ENCODE measurements at places on chromosomes 7 and 10.

DNA sequence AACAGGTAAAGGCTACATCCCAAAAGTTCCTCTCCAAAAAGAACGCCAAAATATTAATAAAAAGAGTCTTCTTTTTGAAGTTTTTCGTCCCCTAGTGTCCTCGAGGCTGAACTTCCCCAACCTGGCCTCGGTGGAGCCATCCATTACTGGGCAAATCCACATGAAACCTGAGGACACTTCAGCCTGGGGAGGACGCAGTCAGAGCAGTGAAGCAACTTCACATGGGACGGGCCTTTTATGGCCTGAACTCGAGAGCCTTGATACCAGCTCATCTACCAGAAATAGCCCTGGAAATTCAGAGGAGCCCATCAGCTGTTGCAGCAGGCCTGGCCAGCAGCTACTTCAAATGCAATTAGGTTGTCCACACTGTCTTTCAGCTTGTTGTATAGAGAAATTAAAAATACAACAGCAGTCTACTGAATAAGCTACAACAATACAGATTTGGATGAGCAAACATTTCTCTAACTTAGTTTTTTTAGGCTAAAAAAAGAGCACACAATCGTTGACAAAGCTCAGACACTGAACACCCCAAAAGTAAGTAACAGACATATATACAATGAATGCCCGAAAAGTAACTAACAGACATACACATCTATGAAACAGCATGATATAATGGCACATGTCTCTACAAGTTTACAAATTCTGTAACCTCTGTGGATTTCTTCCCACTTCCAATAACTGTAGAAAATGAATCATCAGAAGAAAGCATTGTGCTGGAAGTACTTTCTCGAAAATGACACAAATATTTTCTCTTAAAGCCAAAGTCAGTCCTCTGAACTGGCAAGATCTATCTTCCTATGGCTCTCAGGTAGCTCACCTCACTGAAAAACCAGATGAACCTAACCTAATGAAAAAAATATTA lies at the start of gene SVIL:
Gene SVIL (minus strand): TSS at position 208 of the 862 bp plus-strand sequence. CDS start 79,913 bp downstream, outside the sequence.
- no peak for DNase-seq

GRCh38 chr10:75598998-75599397 lies 167.6 kb downstream of the LRMDA start:
- DNase-seq: no peak

GRCh38 chr7:66357087-66357486 lies 152.0 kb downstream of the TPST1 start:
- no peak for DNase-seq

GRCh38 chr7:88694207-88694606 lies 65.3 kb upstream of the ZNF804B start:
- DNase-seq: no peak

DNA sequence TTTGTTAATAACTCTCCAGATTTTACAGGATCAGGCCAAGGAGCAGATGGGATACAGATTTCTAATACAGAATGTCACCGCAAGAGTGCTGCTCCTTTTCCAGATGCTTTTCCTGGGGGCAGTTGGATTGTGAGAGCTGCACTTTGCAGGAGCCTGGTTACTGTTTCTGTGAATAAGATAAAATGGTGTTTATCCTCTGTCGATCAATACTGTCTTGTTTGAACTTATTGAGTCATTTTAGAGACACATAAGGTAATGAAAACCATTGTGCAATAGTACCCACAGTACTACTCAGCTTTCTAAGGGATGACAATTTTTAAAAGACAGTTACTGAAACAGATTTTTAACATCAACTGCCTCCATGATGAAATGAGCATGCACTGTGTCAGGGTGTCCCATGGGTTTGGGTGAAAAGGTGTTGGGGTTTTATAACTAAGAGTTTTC lies 2.9 kb downstream of the A1CF start:
- no peak for DNase-seq

GRCh38 chr10:94300042-94300441 lies 62.7 kb downstream of the NOC3L start:
- DNase-seq: no peak

DNA sequence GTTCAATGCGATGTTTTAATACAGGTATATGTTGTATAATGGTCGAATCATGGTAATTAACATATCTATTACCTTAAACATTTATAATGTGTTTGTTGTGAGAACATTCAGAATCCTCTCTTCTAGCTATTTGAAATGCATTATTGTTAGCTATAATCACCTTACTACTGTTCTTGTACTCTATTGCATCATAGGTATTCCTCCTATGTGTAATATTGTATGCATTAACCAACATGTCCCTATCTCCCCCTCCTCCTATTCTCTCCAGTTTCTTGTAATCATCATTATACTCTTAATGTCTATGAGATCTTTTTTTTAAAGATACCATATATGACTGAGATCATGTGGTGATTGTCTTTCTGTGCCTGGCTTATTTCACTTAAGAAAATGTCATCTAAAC lies 235.2 kb downstream of the ATRNL1 start:
- DNase-seq: no peak

DNA sequence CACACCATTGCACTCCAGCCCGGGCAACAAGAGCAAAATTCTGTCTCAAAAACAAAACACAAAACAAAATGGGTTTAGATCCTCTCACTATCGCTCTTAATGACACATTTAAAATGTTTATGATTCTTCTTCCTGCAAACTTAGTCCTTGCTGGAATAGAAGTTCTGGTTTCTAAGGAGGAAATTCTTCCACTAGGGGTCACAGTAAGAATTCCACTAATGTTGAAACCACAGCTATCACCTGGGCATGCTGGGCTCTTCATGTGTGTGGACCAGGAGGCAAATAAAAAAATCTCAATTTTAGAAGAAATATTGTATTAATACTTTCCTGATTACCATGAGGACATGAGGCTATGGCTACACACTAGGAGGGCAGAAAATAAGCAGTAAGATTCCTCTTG lies 915.8 kb downstream of the TYW1 start:
- no peak for DNase-seq

GRCh38 chr10:124222988-124223710 lies 129.8 kb upstream of the CHST15 start:
- no peak for DNase-seq

GRCh38 chr7:116522247-116522646 lies 2.6 kb upstream of the CAV1 start:
- no peak for DNase-seq

DNA sequence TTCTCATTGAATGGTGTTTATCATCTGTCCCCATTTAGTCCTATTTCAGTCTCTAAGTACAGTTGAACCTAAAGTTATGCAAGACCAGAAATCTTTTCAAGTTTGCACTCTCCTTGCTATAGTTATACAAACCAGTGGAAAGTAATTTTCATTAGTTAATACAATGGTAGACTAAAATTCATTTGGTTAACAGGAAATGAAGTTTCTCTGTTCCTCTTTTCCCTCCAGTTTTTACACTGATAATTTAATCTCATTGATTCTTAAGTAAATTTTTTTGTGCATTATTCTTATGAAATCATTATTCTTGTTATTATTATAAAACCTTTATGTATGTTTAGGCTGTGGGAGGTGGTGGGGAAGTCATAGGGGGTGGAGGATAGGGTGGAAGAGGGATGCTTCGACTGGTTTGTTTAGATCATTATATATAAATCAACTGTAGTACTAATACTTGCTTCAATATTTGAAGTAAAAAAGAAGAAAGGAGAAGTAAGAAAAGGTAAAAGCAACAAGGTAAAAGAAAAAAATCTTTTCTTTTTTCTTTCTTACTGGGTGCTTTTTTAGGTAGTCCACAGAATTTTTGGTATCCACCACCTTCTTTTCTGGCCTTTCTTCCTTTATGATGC lies 104.1 kb downstream of the GPR85 start:
- no peak for DNase-seq

- DNase-seq: no peak
Measured at GRCh38 chr10:48309711-48310226, 3.3 kb downstream of the MAPK8 start.

GRCh38 chr10:127890832-127891334 lies 1.9 kb downstream of the CLRN3 start:
- DNase-seq: no peak

- DNase-seq: no peak
Measured at GRCh38 chr10:124593431-124593985, 131.9 kb downstream of the LHPP start.
